ENCODE measurements at places on chromosomes 4 and X. TPM values are rescaled to one million over a fixed set of nuclear protein-coding genes. Genes with fewer than 3 reads are reported as not detected.
A peak's percentile ranks its signal among the peaks of the same experiment; 100 is the strongest.

MXRA5 gene
- 0.21 TPM for total RNA-seq

BRS3 gene
- not detected for total RNA-seq

UXT gene
- 145 TPM for total RNA-seq

XG gene
- not detected for total RNA-seq

USP17L30 gene
- total RNA-seq: not detected

UGT2B11 gene
- total RNA-seq: not detected

CDKL2 gene
- total RNA-seq: not detected

MAOA gene
- 1.9 TPM for total RNA-seq

RHOXF2B gene
- total RNA-seq: not detected

DNA sequence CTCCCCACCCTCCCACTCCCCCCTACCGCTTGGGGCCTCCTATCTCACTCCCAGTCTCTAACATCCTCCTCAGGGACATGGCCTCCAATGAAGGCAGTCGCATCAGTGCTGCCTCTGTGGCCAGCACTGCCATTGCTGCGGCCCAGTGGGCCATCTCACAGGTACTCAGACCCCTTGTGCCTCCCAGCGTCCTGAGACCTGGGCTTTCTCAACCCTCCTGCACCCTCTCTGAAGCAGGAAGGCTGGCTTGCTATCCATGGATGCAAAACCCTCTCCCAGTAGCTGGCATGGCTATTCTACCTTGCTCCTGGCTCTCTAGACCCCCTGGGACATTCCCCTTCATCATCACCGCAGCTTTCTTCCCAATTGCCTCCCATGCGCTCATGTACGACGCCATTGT lies 13.3 kb upstream of the UBA1 start:
- DNase-seq: no peak

DNA sequence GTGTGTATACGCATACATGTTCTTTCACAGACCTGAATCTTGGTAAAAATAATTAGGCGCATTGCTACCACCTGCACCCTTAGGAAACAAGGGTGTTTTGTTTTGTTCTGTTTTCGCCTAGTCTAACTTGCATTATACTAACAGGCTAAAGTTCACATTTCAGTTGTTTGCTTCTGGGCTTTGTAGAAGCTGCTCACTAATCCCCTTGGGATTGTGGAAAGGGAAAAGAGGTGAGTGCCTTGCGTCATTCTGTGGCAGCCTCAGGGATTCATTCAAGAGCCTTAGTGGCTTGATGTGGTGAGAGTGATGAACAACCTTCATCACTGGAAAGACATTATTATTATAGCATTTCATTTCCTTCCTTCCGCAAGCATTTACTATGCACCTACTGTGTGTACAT lies 331.1 kb downstream of the ADGRL3 start:
- DNase-seq: no peak

- no peak for DNase-seq
Measured at GRCh38 chr4:54784161-54784671, 126.5 kb downstream of the KIT start.

DNA sequence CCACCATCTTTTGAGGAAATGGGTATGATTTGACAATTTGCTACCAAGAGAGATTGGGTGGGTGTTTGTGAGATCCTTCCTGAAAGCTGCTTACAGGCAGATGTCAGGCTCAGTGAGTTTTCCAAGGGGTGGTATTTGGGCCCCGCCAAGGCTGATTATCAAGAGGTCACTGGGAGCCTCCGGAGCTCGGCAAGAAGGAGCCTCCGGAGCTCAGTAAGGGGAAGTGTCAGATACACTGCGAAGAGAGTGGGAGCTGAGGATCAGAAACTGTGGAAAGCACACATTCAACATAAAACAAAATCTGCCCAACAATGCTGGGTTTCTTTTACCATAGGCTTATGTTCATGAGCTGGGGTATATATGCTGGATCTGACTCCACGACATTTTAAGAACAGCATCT lies 714 bp downstream of the RTL3 start:
- DNase-seq: no peak

DNA sequence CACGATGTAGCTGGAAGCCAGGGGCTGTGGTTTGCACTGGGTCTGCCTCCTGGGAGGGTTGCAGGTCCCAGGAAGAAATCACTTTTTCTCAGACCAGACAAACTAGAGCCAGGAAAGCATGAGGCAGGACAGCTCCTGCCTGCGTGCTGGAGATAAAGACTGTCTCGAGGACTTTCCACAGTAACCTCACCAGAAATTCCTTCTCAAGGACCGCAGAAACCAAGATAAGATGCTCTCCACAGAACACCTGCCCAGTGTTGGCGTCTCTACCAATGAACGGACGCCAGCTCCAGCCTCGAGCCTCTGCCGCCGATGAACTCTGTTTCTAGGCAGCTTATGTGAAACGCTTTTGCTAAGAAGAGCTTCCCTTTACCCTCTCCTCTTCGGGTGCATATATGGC lies 76.9 kb upstream of the AFAP1 start:
- DNase-seq: no peak

- DNase-seq: no peak
Measured at GRCh38 chr4:158090323-158090722, 82.5 kb downstream of the GASK1B start.

DNA sequence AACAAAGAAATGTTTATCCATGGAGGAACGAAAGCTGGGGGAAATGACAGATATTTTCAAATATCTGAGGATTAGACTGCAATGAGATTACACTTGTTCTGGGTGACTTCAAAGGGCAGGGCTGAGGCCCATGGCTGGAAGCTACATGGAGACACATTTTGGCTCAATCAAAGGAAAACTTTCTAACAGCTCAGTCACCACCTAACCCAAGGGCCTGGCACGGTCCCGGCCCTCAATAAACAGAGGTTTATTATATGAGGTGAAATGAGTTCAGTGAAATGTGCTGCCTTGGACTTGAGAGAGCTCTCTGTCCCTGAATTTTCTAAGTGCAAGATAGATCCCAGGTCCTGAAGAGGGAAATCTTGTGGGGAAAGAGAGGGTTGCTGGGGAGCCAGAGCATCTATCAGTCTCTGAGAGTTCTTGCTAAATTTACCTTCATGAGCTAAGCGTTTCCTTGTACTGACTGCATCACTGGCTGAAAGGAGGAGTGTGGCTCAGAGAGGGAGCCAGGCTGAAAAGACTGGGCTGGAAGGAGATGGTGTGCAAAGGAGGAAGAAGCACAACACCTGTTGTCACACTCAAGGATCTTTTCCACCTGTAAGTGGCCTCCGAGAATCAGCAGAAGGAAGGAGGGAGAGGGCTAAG lies 2.0 kb upstream of the RIPPLY1 start:
- no peak for DNase-seq

DNA sequence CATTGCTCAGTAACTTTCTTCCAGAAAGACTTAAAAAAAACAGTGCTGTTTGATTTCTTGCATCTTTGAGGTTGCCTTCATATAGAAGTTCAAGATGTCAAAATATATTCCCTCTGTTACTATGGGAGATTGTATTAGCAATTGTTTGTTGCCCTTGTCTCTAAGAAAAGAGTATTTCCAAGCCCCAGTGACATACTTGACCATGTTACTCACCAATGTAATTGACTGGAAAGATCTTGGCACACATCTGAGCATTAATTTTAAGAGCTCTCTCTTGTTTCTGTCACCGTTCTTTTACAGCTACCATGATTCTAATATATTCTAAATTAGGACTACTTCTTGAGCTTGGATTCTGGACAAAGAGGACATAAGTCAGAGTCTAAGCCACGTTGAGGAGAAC lies 902.7 kb upstream of the EPHA5 start:
- peak; percentile 60 for DNase-seq

- DNase-seq: peak; percentile 35
Measured at GRCh38 chr4:168221301-168221700, 97.3 kb downstream of the DDX60 start.

DNA sequence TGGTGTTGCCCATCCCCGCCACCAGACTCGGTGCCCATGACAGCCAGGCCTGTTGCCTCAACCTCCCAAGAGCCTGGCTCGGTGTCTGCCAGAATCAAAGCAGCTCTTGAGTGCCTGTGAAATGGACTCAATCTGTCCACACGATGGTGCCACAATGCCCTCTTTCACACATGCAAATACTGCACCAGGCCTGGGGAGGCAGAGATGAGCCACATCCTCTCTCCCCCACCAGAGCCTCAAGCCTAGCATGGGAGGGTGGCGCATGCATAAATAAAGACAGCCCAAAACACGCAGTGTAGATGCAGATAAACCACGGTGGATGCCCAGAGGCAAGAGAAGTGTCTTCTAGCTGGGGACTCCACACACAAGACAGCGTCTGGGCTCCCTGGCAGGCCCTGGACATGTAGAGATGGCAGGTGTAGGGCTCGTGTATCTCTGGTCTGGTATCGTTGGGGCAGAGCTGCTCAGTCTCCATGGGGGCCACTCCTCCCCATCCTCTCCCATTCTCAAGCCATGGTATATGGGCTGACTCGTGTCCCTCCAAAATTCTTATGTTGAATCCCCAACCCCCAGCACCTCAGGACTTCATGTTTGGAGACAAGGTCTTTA lies 65.6 kb downstream of the JAKMIP1 start:
- DNase-seq: peak; percentile 41

DNA sequence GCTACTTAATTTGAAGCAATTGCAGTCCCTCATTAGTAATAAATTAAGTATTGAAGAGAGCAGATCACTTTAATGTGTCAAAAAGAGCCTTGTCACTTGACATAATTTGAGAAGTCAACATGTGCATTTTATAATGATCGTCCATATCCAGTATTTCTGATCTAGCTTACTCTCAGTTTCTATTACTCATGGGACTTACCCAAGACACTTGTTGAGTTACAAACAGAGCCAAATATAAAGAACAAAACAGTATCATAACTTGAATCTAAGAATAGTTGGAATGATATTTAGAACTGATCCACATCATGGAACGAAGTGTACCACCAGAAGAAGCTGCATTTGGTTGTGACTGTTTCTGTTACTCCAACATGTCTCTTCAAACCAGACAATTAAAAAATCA lies 54.7 kb downstream of the SLITRK4 start:
- no peak for DNase-seq

GRCh38 chr4:1345903-1346780 lies 866 bp upstream of the UVSSA start:
- peak; percentile 59 for DNase-seq

GRCh38 chrX:39398963-39399261 lies 597.7 kb downstream of the MID1IP1 start:
- peak; percentile 26 for DNase-seq

- DNase-seq: no peak
Measured at GRCh38 chrX:133702230-133702629, 283.2 kb downstream of the GPC3 start.

GRCh38 chr4:153258750-153259149 lies 54.5 kb downstream of the TRIM2 start:
- DNase-seq: no peak

GRCh38 chr4:3034231-3034630 lies 40.1 kb downstream of the HTT-AS start:
- no peak for DNase-seq

- peak; percentile 88 for DNase-seq
Measured at GRCh38 chr4:95129821-95130311, 372.1 kb downstream of the BMPR1B start.
